ENCODE measurements at places on chromosomes 7 and 10. TPM values are rescaled to one million over a fixed set of nuclear protein-coding genes. Genes with fewer than 3 reads are reported as not detected.

FGF8 gene
- not detected for total RNA-seq

GRCh38 chr7:79036356-79036755 is 417.1 kb downstream of the MAGI2 start:
- no peak for DNase-seq
- no peak overlapping the region for H3K27ac ChIP-seq
- no peaks in the 10 kb centered on the region for H3K36me3 ChIP-seq

NAPEPLD gene
- 4.1 TPM for total RNA-seq

- H3K36me3 ChIP-seq: peaks cover 2% of the 10 kb centered on the region
- H3K4me1 ChIP-seq: no peaks in the 10 kb centered on the region
- no peak overlapping the region for H3K4me3 ChIP-seq
- no peak overlapping the region for H3K27ac ChIP-seq
- no peak for DNase-seq
- H3K27me3 ChIP-seq: peaks cover 10% of the 10 kb centered on the region
These were observed 179.7 kb upstream of the GRB10 start for GRCh38 chr7:50962281-50962883.

DNA sequence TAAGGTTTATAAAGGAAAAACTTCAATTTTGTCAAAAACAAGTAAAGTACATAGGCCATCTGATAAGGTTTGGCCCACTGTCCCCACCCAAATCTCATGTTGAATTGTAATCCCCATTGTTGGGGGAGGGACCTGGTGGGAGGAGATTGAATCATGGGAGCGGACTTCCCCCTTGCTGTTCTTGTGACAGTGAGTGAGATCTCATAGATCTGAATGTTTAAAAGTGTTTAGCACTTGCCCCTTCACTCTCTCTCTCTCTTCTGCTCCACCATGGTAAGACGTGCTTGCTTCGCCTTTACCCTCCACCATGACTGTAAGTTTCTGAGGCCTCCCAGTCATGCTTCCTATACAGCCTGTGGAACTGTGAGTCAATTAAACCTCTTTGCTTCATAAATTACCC is 18.2 kb downstream of the MRPL32 start:
- H3K4me3 ChIP-seq: no peak overlapping the region
- no peak for DNase-seq
- H3K27ac ChIP-seq: no peak overlapping the region
- H3K27me3 ChIP-seq: peaks cover 3% of the 10 kb centered on the region
- H3K4me1 ChIP-seq: peaks cover 9% of the 10 kb centered on the region
- no peaks in the 10 kb centered on the region for H3K36me3 ChIP-seq

GRCh38 chr10:11822809-11823121 is 391 bp upstream of the PROSER2 start:
- H3K36me3 ChIP-seq: no peaks in the 10 kb centered on the region
- no peak for DNase-seq
- H3K4me1 ChIP-seq: peaks cover 11% of the 10 kb centered on the region
- H3K4me3 ChIP-seq: peak overlapping the region; percentile 65
- H3K27ac ChIP-seq: no peak overlapping the region
- H3K27me3 ChIP-seq: peaks cover 62% of the 10 kb centered on the region

- DNase-seq: no peak
- H3K4me3 ChIP-seq: peak overlapping the region; percentile 90
- no peaks in the 10 kb centered on the region for H3K27me3 ChIP-seq
- H3K27ac ChIP-seq: peak overlapping the region; percentile 89
- H3K36me3 ChIP-seq: no peaks in the 10 kb centered on the region
- H3K4me1 ChIP-seq: peaks cover 10% of the 10 kb centered on the region
These were observed 396 bp upstream of the TAF5 start for GRCh38 chr10:103367379-103367781.

NEUROG3 gene
- total RNA-seq: 0.20 TPM

KBTBD2 gene
- 20.9 TPM for total RNA-seq

- no peak overlapping the region for H3K27ac ChIP-seq
- H3K36me3 ChIP-seq: peaks cover 2% of the 10 kb centered on the region
- no peaks in the 10 kb centered on the region for H3K27me3 ChIP-seq
- peaks cover 63% of the 10 kb centered on the region for H3K4me1 ChIP-seq
These were observed 19.4 kb downstream of the SLK start for GRCh38 chr10:103986360-103986759.

PAPSS2 gene
- 0.42 TPM for total RNA-seq

DNA sequence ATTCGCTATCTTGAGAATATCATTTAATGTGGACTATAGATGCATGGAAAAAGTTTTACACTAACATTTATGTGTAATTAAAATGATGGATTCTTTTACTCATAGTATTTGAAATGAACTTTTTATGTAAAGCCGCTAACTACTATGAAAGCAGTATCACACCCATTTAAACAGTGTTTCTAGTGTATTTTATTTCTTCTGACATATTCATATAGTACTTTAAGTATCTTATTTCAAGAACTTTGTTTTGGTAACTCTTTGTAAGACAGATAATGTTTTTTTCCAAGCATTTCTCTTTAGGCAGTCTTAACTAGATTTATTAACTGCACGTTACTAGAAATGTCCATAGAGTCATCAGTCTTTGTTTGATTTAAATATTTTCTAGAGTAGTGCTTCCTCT is 12.5 kb upstream of the ARMC3 start:
- H3K4me1 ChIP-seq: peaks cover 9% of the 10 kb centered on the region
- no peak overlapping the region for H3K27ac ChIP-seq
- H3K4me3 ChIP-seq: no peak overlapping the region

- H3K4me1 ChIP-seq: peaks cover 3% of the 10 kb centered on the region
- H3K4me3 ChIP-seq: no peak overlapping the region
- no peak overlapping the region for H3K27ac ChIP-seq
- peaks cover 27% of the 10 kb centered on the region for H3K36me3 ChIP-seq
- H3K27me3 ChIP-seq: no peaks in the 10 kb centered on the region
These were observed 35.4 kb downstream of the CROT start for GRCh38 chr7:87380905-87381304.

GRCh38 chr10:47362199-47362598 is 14.0 kb downstream of the RBP3 start:
- DNase-seq: no peak
- H3K4me1 ChIP-seq: no peaks in the 10 kb centered on the region
- H3K36me3 ChIP-seq: no peaks in the 10 kb centered on the region
- H3K27ac ChIP-seq: no peak overlapping the region

DNA sequence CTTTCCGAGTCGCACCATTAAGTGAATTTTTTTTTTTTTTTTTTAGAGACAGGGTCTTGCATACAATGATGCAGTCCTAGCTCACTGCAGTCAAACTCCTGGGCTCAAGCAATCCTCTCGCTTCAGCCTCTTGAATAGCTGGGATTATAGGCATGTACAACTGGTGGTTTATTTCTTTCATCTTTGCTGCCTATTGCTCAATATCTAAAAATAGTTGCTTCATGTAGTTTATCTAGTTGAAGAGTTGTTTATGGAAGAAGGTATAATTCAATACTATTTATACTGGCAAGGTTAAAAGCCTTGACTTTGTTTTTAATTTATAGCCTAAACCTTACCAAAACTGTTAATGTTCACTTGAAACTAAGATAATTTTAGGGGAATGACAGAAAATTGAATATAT is 66.9 kb downstream of the SEMA3D start:
- DNase-seq: no peak
- H3K27me3 ChIP-seq: no peaks in the 10 kb centered on the region
- no peaks in the 10 kb centered on the region for H3K4me1 ChIP-seq
- H3K36me3 ChIP-seq: no peaks in the 10 kb centered on the region
- H3K4me3 ChIP-seq: no peak overlapping the region

RELN gene
- total RNA-seq: not detected

GRCh38 chr10:48939790-48940325 is at the start of gene LRRC18:
TSS of gene LRRC18 (minus strand) at chr10:48939840. CDS start at chr10:48914155, 25,685 bp downstream.
- no peak within 1 kb of the TSS for H3K4me3 ChIP-seq
- H3K36me3 ChIP-seq: no peaks in the 10 kb centered on the region
- no peak for DNase-seq
- no peaks in the 10 kb centered on the region for H3K4me1 ChIP-seq
- no peaks in the 10 kb centered on the region for H3K27me3 ChIP-seq
- H3K27ac ChIP-seq: no peak within 1 kb of the TSS

CHAT gene
- not detected for total RNA-seq

AQP1 gene
- 0.10 TPM for total RNA-seq
